Posterior cingulate gyrus (tissue), 11 donors: ENCODE measurements at places on chromosomes 7 and 10.

DNA sequence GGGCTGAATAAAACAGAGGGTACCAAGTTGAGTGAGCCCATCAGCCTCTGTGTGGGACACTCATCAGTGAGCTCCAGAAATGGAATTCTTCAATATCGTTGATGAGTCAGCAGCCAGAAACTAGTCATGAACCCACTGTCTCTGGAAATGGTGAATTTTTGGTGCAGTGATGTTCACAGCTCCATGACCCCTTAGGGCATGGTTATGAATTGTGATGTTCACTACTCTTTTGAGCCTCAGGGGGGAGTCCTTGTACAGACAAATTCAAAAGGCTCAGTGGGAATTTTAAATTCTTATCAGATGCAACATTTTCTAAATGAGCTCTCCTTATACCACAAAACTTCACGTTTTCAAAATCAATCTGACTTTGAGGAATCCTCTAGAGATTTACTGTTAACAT is 335.7 kb downstream of the PHTF2 start:
- DNase-seq: no peak

GRCh38 chr7:13920053-13920697 is 69.3 kb downstream of the ETV1 start:
- DNase-seq: no peak

GRCh38 chr10:93911866-93912265 is 18.1 kb downstream of the SLC35G1 start:
- DNase-seq: no peak

DNA sequence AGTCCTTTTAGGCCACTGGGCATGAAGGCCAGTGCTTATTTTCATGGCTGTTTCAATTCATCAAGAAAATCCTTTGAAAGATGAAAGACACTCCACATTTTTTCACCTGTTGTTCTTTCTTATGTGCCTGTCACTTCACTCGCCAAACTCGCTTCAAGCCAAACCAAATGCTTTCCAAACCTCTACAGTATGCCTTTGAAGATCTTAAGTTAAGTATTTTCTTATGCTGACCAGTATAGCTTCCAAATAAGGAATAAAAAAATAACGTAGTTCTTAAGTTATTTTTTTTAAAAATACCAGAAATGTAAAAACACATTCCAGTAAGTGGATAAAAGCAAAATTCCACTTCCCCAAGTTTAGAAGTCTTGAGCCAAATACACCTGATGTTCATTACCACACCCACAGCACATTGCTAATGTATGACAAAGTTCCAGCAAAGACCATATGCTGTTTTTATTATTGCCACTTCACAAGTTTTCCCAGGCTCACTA is 186.1 kb downstream of the MTERF1 start:
- no peak for DNase-seq

DNA sequence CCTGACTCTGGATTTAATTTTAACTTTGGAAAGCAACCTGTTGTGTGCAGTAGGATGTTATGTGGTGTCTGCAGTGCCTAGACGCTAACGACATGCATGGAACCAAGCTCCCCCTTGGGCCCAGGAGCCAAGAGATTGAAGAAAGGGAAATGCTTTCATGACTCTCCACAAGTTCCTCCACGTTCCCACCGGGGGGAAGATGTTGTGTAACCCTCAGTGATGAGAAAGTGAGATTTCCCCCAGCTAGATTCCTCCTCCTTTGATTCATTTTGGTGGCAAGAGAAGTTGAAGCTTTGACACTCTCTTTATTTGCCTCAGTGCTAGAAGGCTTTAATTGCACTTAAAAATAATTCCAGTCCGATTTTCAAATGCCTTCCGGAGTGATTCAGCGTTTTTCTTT is 157.9 kb upstream of the INSYN2A start:
- no peak for DNase-seq

DNA sequence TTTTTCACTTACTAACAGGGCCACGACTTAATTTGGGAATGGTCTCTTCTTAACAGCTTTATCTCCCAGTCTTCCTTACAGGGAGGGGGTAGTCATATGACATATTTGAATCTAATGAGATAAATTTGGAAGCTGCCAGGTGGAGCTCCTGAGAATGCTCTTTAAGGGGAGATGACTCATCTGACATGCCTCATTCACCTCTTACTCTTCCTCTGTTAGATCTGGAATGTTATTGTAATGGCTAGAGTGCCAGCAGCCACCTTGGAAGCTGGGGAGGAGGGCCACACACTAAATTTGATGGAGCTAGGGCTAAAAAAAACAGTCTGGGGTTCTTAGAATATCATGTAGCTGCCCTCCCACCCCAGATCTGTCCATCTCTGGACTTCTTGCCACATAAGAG is 22.7 kb downstream of the HECW1 start:
- DNase-seq: no peak

DNA sequence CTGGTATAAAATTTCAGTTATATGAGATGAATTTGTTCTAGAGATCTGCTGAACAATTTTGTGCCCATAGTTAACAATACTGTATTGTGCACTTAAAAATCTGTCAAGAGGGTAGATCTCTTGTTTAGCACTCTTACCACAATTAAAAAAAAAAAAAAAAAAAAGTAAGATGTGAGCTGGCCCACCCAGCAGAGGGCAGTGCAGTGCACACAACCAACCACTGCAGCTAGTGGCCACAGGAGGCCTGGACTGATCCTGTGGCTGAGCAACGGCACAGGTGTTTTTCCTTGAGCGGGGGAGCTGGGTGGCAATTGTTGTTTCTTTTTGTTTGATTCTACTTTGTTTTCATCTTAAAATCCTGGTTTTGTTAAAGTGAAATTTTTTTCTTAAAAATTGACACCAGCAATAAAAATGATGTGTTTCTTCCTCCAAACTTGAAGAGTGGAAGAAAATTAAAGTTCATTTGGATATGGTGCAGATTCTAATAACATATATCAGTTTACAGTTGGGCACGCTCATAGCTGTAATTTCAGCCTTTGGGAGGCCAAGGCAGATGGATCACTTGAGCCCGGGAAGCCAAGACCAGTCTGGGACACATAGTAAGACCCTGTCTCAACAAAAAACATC is 171.1 kb upstream of the TBX20 start:
- no peak for DNase-seq

GRCh38 chr7:55523366-55523765 is 48.9 kb downstream of the VOPP1 start:
- DNase-seq: no peak

- no peak for DNase-seq
Measured at GRCh38 chr7:108112683-108113082, 17.5 kb downstream of the LAMB4 start.

DNA sequence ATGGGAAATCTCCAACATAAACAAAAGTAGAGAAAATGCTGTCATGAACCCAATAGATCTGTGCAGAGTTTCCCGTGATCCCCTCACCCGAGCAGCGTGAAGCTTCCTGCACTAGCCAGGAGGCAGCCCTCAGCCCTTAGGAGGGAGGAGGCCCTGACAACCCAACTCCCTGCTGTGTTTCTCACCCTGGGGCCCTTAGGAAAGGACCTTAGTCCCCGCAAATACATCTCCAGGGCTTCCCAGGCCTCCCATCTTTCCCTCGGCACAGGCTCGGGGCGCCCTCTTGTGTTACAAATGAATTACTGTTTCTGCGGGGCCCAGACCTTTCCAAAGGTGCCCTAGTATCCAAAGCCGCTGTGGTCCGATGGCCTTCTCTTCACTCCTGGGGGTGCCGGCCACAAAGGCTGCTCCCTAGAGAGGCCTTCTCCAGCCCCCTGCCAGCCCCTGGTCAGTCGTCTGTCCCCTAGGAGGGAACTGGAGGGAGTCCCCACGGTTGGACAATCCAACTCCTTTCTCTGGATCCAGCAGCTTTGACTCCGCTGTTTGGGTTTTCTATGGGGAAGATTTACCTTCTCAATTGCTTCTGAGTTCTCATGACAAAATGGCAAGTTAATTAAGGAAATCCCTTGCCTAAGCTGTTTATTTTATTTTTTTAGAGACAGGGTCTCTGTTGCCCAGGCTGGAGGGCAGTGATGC is 49.9 kb upstream of the SH2B2 start:
- DNase-seq: peak; percentile 91

- peak; percentile 97 for DNase-seq
Measured at GRCh38 chr7:36366718-36367560, 22.7 kb upstream of the ANLN start.

GRCh38 chr7:148702876-148703670 is 4.4 kb downstream of the CUL1 start:
- DNase-seq: no peak

- no peak for DNase-seq
Measured at GRCh38 chr10:20277820-20278219, 461.6 kb downstream of the PLXDC2 start.

GRCh38 chr7:158368449-158368848 is 219.2 kb downstream of the PTPRN2 start:
- DNase-seq: no peak

GRCh38 chr10:117241541-117242462 is 888 bp downstream of the SLC18A2 start:
- no peak for DNase-seq

- DNase-seq: no peak
Measured at GRCh38 chr7:74212661-74213060, 2.9 kb downstream of the LAT2 start.

DNA sequence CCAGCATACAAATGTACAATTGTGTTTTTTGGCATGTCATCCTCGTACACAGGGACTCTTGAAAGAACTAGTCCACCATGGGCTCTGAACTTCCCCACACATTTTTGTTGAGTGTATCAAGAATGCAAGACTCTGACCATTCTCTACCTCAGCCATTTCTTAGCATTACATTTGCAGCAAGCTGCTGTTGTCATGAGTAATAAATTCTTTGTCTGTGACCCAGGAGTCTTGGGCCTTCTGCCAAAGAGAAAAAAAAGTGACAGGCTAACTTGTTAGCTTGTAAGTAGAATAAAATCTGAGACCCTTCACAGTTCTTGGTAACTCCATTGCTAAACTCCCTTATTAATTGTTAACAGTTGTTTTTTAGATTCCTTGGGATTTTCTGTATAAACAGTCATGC is 542.3 kb upstream of the MBL2 start:
- no peak for DNase-seq

DNA sequence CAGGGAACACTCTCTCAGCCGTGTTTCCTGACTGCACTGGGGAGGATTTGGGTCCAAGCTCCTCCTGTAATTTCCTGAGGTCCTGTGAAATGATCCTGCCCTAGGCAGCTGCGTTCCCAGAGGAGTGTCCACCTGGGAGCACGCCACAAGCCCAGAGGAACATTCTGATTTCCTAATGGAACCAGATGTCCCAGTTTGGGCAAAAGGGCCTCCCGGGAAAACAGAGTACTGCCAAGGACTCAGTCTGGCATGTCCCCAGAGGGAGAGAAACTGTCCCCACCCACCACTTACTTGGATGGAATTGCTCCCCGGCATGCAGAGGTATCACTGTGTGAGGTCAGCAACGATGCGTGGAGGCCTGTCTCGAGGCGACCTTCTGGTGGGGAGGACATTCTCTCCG is 34.5 kb downstream of the ASB13 start:
- DNase-seq: no peak

DNA sequence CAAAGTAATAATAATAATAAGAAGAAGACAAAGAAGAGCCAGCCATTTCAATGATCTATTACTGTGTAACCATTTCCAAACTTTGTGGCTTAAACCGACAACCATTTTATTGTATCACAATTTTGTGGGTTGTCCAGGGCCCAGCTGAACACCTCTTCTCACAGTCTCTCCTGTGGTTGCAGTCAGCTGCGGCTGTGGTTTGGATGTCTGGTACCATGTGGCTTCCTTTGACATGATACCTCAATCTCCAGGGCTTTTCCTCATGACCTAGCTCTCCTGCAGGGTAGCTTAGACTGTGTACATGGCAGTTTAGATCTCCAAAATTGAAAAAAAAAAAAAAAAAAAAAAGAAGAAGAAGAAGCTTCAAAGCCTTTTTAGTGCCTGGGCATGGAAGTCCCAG is 72.6 kb upstream of the NFKB2 start:
- DNase-seq: no peak

GRCh38 chr7:136496551-136496950 is 371.9 kb upstream of the CHRM2 start:
- DNase-seq: no peak

- DNase-seq: no peak
Measured at GRCh38 chr7:128902761-128903585, 7.5 kb downstream of the KCP start.

GRCh38 chr10:133335246-133336117 is 1.2 kb downstream of the CALY start:
- DNase-seq: peak; percentile 65

GRCh38 chr10:115141254-115141653 is 48.1 kb downstream of the ATRNL1 start:
- DNase-seq: no peak

GRCh38 chr7:12092499-12093130 is 118.5 kb upstream of the TMEM106B start:
- DNase-seq: no peak

GRCh38 chr10:30583778-30584415 is 45.7 kb downstream of the LYZL2 start:
- DNase-seq: no peak

DNA sequence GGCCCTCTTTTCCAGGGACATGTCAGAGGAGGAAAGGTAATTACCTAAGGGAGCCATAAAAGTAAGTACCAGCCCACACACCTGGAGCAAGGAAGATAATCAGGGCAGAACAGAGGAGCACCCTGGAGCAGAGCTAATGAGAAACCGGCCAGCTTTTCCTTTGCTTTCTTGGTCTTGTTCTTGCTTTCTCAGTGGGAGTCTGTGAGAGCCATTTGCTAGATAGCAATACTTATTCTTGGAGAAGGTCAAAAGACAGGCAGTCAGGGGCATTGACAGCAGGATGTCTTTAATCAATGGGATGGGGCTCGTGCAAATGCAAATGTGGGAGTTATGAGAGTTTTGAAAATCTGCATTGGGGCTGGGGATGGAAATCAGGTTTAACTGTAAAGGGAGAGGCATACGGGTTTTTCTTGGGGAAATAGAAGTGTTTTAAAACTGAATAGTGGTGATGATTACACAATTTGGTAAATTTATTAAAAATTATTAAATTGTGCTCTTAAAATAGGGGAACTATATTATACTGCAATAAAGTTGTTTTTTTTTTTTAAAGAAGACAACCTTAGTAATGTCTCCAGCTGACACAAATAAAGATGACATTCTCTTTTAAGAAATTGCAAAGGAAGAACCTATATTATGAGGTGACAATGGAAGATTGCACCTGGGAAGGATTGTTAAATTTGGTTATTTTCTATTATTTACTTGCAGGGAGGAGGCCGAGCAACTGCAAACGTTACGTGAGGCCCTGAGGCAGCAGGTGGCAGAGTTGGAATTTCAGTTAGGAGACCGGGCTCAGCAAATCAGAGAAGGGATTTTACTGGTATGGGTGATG is 35.6 kb upstream of the PPP1R17 start:
- DNase-seq: no peak

GRCh38 chr10:102422545-102423129 is 2.0 kb downstream of the FBXL15 start:
- DNase-seq: peak; percentile 81

GRCh38 chr10:78755063-78755701 is 313.6 kb upstream of the ZMIZ1 start:
- peak; percentile 74 for DNase-seq
